ENCODE measurements at places on chromosomes 7 and 10.
A peak's percentile ranks its signal among the peaks of the same experiment; 100 is the strongest.

- DNase-seq: peak; percentile 18
Observed at GRCh38 chr10:98170249-98171117, 36.0 kb downstream of the R3HCC1L start.

GRCh38 chr7:84055904-84056605 is 138.5 kb downstream of the SEMA3A start:
- DNase-seq: no peak

DNA sequence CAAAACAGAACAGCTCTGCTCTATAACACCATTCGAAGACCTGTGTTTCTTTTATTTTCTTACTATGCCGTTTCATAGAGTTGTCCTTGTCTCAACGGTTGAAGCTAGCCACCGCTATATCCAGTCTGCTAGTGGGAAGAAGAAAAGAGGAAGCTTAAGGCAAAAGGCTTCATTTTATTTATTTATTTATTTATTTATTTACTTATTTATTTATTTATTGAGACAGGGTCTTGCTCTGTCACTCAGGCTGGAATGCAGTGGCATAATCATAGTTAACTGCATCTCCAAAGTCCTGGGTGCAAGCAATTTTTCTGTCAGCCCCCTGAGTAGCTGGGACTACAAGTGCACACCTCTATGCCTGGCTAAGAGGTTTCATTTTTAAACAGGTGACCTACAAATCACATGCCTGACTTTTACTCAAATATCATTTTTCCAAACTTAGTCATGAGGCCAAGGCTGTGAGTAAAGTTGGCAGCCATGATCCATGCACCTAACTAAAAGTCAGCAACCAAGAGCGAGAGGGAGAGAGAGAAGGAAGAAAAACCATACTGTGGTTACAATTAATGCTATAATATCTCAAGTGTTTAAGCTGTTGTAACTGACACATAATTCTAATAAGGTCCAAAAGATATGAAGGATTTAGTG is 1305.3 kb upstream of the LRRTM3 start:
- no peak for DNase-seq

DNA sequence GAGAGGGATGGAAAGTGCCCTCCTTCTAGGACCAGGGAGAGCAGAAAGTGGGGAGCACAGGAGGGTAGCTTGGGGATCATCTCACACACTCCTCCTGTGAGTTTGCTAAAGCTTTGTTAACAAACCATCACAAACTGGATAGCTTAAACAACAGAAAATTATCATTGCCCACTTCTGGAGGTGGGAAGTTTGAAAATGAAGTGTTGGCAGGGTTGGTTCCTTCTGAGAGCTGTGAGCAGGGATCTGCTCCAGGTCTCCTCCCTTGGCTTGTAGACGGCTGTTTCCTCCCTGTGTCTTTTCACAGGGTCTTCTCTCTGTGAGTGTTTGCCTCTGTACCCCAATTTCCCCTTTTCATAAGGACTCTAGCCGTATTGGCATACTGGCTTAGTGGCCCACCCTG is 32.0 kb upstream of the CXCL12 start:
- no peak for DNase-seq

GRCh38 chr7:93036149-93036640 is 81.6 kb downstream of the SAMD9 start:
- no peak for DNase-seq

DNA sequence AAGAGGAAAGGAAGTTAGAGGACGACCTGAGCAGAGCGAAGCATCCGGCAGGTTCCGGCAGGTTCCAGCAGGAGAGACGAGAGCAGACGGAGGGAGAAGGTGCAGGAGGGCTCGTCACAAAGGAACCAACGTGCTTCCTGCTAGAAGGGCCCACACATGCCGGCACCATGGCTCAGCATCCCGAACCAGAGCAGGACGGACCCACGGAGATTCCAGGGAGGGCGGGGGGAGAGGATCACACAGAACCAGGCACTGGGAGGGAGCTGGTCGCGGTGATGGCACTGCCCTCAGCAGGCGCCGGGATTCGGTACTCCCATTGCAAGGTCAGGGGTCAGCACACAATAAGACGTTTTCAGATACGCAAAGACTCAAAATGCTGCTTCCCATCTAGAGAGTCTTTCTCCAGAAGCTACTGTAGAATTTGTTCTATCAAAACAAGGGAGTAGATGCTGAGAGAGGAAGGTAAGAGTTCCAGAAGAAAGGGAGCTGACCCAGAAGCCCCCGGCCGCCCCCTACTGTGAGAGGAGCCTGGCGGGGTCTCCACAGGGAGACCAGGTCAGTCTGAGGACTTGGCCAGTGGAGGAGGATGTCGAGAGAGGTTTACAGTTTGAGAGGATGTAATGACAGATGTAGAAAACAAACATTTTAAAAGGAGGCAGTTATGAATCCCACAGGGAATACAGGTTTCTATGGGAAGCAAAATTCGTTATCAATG is 23.6 kb upstream of the PWWP2B start:
- DNase-seq: no peak

GRCh38 chr10:70162892-70163201 is 7.5 kb downstream of the SAR1A start:
- DNase-seq: no peak

DNA sequence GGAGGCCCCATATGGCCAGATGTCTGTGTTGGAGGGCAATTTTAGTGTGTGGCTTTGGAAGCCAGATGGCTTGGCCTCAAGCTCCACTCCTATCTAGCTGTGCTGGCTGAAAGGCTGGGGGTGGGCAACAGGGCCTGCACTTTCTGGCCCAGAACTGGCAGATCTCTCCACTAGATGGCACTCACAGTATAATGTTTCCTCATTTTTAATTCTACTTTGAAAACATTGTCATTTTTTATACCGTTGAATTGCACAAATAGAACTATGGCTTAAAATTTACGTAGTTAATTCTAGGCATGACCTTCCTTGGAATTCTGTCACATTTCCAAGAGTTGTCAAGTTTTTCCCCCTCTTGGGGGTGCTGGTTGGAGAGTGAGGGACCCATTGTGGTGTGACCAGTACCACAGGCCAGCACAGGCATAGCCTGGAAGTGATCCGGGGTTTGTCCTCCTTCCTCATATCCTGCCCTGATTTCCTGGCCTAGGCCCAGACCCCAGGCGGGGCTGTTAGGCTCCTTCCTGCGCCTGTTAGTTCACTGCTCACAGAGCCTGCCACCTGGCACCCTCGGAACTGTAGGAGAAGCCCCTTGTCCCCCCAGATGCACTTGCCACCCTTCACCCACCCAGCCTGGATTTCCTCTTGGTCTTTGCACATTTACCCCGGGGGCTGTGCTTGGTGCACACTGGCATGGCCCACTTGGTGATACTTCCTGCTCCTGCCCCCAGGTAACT is 52.8 kb downstream of the ARHGAP22 start:
- no peak for DNase-seq

DNA sequence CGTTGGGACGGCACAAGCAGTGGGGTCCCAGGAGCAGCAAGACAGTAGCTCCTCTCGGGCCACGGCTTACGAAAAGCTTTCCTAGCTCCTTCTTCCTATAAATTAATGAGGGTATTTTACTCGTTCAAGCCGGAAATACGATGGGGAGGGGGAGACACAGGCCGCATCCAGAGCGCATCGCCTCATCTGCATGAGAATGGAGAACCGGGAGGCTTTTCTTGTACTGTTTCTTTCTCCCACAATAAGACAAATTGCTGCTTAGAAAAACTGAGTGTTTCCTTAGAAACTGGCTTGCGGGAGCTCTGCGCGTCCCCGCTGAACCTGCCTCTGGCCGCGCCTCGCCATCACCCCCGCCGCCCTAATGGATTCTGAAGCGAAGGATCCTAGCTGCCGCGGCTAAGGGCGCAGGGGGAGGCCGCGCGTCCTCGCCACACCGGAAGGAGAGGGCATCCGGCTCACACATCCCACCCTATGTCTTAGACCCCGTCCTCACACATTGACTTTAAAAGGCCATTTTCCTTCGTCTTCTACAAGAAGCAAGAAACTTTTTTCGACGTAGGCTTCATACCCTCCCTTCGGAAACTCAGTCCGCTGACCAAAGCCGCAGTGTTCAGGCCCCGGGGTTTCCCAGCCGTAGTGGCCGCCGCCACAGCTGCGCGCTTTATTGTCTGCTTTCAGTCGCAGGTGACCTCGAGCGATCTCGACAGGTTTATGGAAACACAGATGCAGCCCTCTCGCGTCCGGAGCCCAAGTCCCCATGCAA is 8.8 kb downstream of the NXPH1 start:
- DNase-seq: no peak

DNA sequence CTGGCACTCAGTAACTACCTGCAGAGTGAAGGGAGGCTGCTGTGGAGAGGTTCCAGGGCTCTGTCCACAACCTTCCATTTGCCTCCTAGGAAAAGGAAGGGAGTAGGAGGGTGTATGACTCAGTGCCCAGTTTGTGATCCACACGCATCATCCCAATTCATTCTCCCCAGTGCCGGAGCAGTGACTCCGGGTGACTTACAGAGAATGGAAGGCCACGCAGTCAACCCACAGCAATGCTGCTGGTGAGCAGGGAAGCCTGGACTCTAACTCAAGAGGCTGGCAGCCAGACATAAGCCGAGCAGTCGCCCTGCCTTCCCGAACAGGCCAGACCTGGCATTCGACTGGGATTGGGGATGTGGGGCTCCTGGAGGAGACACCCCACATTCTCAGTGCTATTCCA is 139.9 kb downstream of the SH3PXD2A start:
- peak; percentile 63 for DNase-seq

GRCh38 chr7:25093268-25093826 is 31.7 kb downstream of the CYCS start:
- DNase-seq: peak; percentile 28

GRCh38 chr10:17622061-17622460 is 4.9 kb upstream of the HACD1 start:
- no peak for DNase-seq

DNA sequence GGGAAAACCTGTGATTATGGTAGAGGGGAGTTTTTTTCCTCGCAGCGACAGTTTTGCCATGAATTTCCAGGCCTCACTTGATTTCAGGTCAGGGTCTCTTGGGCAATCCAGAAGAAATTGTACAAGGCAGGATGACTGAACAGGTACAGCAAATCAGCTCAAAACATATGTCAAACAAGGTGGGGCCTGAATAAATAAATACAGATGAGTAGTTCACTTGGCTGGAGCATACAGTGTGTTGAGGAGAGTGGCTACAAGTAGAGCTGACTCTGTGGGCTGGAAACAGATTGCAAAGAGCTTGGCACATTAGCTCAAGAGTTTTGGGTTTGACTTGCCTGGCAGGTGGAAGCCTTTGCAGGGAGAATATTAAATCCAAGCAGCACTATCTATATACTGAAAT is 15.0 kb downstream of the GIMAP8 start:
- no peak for DNase-seq

GRCh38 chr10:71343392-71343773 is 24.3 kb downstream of the SLC29A3 start:
- no peak for DNase-seq

- DNase-seq: no peak
Observed at GRCh38 chr10:16989826-16990293, 139.8 kb downstream of the CUBN start.

DNA sequence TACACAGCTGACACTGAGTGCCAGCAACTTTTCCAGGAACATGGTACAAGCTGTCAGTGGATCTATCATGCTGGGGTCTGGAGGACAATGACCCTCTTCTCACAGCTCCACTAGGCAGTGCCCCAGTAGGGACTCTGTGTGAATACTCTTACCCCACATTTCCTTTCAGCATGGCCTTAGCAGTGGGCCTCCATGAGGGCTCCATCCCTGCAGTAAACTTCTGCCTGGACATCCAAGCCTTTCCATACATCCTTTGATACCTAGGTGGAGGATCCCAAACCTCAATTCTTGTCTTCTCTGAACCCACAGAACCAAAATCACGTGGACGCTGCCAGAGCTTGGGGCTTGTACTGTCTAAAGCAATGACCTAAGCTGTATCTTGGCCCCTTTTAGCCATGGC is 116.8 kb downstream of the IQUB start:
- no peak for DNase-seq

- DNase-seq: no peak
Observed at GRCh38 chr10:113504423-113504822, 48.4 kb upstream of the HABP2 start.

DNA sequence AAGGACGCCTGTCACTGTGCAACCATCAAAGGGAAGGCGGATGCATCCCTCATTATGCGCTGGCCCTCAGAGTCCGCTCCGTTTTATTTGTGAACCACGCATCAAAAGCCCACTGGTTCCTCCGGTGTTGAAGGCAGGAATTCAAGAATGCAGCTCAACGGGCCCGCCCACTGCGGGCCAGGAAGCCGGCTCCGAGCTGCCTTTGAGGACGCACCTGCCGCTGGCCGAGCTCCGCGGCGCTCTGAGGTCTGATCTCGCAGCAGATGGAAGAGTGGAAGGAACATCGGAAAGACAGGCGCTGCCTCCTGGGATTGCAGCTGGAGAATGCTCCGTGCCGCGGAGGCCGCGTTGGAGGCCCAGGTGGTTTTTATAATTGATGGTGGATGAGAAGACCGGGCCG is 56.9 kb upstream of the ADGRA1 start:
- no peak for DNase-seq

- no peak for DNase-seq
Observed at GRCh38 chr7:2824678-2825461, 19.2 kb downstream of the GNA12 start.

DNA sequence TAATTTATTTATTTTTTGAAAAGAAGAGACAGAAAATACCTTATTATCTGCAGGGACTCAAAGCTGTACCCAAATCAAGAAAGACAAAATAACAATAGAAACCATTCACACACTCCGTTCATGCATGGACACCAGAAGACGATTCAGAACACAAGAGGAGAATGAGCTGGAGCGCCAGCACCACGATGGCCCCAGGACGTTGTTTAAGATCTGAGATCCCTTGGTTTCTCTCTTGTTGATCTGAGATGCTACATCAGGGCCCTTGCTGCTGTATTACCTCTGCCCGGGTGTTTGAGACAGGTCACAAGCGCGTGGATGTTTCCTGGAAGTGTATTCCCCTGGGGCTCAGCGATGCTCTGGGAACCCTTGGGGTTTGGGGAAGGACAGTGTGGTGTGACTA is 46.8 kb downstream of the CHST3 start:
- no peak for DNase-seq

DNA sequence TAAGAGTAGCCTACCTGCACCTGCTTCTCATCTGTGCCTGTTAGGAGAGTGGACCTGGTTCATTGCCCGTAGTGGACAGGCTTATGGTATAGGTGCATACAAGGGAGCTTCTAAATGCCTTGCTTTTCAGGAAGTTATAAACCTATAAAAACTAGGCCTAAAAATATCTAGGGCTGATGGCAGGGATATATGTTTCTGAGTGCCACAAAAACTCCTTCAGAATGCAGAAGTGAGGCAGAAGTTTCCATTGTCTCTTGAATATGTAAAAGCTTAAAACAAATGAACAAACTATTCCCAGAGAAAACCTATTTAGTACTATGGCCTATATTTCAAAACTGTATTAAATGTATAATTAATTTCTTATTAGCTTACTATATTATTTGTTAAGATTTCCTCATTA is 91.8 kb downstream of the RNLS start:
- no peak for DNase-seq

GRCh38 chr7:132569884-132570614 is 6.2 kb downstream of the PLXNA4 start:
- DNase-seq: no peak

Measured in non-pigmented ciliary epithelial cell (primary cell).